ENCODE measurements at places on chromosomes 4 and X. TPM values are rescaled to one million over a fixed set of nuclear protein-coding genes. Genes with fewer than 3 reads are reported as not detected.

GRCh38 chrX:9562851-9563250 lies 98.0 kb downstream of the TBL1X start:
- peaks cover 13% of the 10 kb centered on the region for H3K36me3 ChIP-seq
- DNase-seq: no peak
- peaks cover 4% of the 10 kb centered on the region for H3K4me1 ChIP-seq
- no peak overlapping the region for H3K27ac ChIP-seq
- H3K27me3 ChIP-seq: no peaks in the 10 kb centered on the region
- no peak overlapping the region for H3K4me3 ChIP-seq

DNA sequence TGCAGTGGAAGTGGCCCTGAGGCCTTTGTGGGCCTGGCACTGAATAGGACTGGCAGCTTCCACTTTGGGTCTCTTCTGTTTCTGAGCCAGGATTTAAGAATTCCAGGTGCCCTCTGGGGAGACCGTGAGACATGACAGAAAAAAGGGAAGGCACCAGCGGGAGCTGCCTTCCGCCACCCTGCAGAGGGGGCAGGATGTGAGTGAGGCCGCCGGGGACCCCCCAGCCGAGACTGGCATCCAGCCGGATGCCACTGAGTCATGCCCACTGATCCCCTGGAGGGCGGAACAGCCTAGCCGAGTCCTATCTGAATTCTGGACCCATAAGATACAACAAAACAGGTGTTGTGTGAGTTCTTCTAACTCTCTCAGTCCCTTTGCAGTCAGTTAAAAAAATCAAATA lies 41.3 kb downstream of the C4orf50 start:
- H3K27me3 ChIP-seq: peaks cover 48% of the 10 kb centered on the region
- H3K4me1 ChIP-seq: no peaks in the 10 kb centered on the region
- H3K4me3 ChIP-seq: no peak overlapping the region
- H3K36me3 ChIP-seq: no peaks in the 10 kb centered on the region
- H3K27ac ChIP-seq: no peak overlapping the region
- no peak for DNase-seq

DNA sequence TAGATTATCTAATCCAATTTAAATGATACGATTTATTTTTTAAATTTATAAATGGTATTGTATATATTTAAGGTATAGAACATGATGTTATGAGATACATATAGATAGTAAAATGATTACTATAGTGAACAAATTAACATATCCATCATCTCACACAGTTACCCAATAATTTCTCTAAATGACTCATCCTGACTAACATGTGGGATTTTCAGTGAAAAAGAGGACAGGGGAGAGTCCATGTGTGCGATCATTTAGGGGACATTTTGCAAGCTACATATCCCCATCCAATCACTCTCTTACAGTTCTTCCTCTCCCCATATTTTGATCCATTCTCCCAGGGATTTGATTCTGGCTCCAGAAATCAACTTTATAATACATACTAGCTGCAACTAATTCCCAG lies 88.2 kb downstream of the ABCB7 start:
- H3K4me1 ChIP-seq: no peaks in the 10 kb centered on the region
- no peak overlapping the region for H3K27ac ChIP-seq
- no peaks in the 10 kb centered on the region for H3K27me3 ChIP-seq
- H3K36me3 ChIP-seq: no peaks in the 10 kb centered on the region
- H3K4me3 ChIP-seq: no peak overlapping the region
- DNase-seq: no peak

The GIMD1 gene
- not detected for total RNA-seq

- no peaks in the 10 kb centered on the region for H3K36me3 ChIP-seq
- no peaks in the 10 kb centered on the region for H3K27me3 ChIP-seq
- DNase-seq: no peak
- H3K4me3 ChIP-seq: no peak overlapping the region
Observed at GRCh38 chrX:109826954-109827708, 94.1 kb upstream of the ACSL4 start.

The GNL3L gene
- total RNA-seq: 52.9 TPM

DNA sequence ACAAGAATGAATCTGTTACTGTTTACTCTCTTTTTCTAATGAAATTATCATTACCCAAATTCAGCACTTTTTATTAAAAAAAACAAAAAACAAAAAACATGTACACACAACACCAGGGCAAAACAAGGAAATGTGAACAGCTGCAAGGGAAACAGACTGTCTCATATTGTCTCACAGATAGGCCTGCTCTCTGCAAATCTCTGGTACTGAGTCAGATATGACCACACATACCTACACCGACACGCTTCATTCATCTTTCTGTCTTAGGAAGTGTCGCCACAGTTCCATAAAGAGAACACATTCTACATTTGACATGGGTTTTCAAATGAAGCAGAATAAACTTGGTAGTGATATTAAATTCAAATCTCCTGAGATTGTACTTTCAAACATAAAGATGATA lies 92.2 kb upstream of the GPR34 start:
- H3K27ac ChIP-seq: no peak overlapping the region
- no peak for DNase-seq
- H3K36me3 ChIP-seq: peaks cover 7% of the 10 kb centered on the region
- peaks cover 6% of the 10 kb centered on the region for H3K4me1 ChIP-seq

All from neural crest cell (in vitro differentiated cells).